ENCODE measurements at places on chromosomes 7 and 10.
A peak's percentile ranks its signal among the peaks of the same experiment; 100 is the strongest.

DNA sequence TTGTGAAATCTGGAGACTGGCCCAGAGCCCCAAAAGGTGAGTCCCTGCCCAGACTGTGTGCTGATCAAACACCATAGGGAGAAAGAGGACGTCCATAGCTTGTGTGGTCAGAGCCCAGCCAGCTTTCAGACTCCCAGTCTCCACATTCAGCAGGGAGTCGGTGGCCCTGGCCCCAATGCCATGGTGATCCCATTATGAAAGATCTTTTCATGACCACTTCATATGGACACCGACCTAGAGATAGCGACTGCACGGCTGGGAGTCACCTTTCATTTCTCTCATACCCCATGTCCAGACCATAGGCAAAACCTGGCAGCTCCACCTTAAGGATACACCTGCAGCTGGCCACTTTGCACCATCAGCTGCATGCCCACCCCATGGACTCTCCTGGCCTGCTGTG is 126.4 kb downstream of the ARHGAP22 start:
- no peak for DNase-seq

GRCh38 chr10:60230892-60231291 is 158.8 kb downstream of the ANK3 start:
- no peak for DNase-seq

GRCh38 chr10:84825330-84825729 is 496.9 kb downstream of the CCSER2 start:
- DNase-seq: no peak

GRCh38 chr7:117227091-117227490 is 95.8 kb downstream of the WNT2 start:
- DNase-seq: no peak

DNA sequence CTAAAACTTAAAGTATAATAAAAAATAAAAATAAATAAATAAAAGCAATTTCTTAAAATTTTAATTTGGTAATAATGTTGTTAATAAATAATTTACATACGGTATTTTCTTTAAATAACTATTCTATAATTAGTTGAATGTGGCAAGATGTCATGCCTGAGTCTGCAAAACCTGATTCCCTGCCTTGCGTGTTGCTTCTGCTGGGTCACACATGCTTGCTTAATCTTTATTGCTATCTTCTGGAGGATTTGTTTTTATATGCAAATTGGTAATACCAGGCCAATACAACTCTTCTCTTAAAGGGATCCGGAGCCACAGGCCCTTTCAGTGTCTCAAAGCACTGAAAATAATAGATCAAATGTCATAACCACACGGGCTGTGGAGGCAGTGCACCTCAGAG is 59.4 kb upstream of the ABCB5 start:
- DNase-seq: no peak

- no peak for DNase-seq
Measured at GRCh38 chr10:102009801-102010425, 46.1 kb downstream of the ARMH3 start.

GRCh38 chr10:101630633-101630920 is 42.5 kb downstream of the DPCD start:
- no peak for DNase-seq

GRCh38 chr7:14414274-14414986 is 425.0 kb upstream of the ETV1 start:
- no peak for DNase-seq

DNA sequence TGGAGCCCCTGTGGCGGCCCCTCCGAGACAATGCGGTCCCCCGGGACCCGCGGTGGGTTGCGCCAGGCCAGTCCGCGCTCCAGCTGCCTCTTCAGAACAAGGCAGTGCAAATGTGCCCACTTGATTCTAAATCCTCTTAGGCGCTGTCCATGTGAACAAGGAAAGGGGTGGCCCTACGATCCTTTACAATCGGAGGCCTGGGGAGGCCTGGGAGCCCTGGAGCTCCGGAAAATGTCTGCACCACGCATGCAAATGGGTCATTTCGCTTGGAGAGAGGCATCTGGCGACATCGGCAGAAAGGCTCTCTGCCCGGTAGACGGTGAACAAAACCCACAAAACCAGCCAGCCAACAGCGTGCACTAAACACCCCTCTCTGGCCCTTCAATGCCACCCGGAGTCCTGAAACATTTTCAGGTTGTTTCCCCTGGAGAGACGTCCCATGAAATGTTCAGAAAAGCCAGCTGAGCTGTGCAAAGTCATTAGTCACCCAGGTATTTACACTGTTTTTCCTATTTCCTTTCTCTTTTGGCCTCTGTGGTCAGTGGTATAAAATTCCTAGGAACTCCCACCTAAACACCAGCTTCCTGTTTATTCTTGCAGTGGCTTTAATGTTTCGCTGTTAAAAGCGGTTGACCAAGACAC is 102.8 kb upstream of the ZNF438 start:
- DNase-seq: no peak

GRCh38 chr10:91838199-91838598 is 40.0 kb downstream of the TNKS2 start:
- DNase-seq: no peak

DNA sequence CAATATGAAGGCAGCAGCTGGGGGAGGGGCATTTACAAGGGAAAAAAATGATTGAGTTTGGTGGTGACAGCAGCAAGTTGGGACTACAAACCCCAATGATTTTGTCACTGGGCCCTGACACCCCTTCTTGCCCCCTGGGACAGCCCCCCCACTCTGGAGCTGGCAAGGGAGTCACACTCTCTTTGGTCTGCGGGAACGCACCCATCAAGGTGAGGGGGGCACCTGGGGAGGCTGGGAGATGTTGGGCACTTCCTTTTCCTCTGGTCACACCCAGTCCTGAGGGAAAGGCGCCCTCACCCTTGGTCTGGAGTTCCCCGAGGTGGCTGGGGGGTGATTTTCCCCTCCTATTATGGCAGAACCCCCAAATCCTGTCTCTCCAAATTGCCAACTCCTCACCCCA is 24.4 kb downstream of the EPHB4 start:
- no peak for DNase-seq

DNA sequence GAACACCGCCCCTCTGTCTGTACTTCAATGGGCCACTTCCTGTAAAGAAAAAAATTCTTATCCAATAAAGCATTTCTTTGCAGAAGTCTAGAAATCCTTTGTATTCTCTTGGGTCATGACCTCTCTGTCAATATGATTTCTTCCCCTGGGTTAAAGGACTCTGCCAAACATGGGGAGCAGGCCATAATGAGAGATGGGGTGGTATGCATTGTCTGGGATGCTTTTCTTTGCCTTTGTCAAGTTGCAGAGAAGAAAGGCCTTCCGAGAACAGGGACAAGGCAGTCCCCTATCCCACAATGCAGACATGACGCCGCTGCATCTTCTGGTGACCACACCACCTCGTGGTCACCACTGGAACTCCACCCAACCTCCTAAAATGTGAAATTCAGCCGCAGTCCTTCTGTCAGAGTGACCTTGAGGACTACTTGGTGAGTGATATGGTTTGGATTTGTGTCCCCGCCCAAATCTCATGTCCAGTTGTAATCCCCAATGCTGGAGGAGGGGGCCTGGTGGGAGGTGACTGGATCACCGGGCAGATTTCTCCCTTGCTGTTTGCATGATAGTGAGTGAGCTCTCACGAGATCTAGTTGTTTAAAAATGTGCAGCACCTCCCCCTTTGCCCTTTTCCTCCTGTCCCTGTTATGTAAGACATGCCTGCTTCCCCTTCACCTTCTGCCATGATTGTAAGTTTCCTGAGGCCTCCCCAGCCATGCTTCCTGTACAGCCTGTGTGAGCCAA is 15.2 kb upstream of the FRMPD2 start:
- DNase-seq: peak; percentile 14

- no peak for DNase-seq
Measured at GRCh38 chr7:142391191-142391992, 133.5 kb upstream of the PRSS58 start.

DNA sequence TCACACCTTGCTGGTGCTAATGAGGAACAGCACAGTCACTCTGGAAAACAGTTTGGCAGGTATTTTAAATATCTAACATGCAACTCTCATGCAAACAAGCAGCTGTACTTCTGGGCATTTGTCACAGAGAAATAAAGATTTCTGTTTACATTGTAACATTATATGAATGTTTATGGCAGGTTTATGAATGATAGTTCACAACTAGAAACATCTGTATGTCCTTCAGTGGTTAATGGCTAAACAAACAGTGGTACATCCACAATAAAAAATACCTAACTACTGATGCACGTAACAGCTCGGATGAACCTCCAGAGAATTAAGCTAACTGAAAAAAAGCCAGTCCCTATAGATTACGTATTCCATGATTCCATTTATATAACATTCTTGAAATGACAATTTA is 109.6 kb downstream of the GPR37 start:
- no peak for DNase-seq

- no peak for DNase-seq
Measured at GRCh38 chr10:48523820-48524758, 80.8 kb downstream of the ARHGAP22 start.

- DNase-seq: no peak
Measured at GRCh38 chr7:9453521-9453920, 1020.1 kb downstream of the NXPH1 start.

DNA sequence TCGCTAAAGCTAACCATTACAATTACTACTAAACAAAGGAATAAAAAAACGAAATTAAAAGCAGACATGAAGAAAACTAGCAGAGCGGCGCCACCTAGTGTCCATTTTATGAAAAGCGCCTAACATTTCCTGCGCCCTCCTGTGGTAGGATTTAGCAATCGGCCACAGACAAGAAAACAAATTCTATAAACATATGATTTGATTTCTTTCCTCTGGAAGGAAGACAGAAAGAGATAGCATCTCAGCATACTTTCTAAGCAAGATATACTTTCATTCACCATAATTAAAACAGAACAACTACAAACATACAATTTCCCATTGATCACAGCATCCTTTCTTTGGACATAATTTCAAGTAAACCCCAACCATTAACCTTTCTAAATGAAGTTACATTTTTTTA is 337.7 kb upstream of the NPVF start:
- no peak for DNase-seq

GRCh38 chr7:157767506-157768197 is 430.8 kb downstream of the DNAJB6 start:
- DNase-seq: no peak
